ENCODE measurements at places on chromosomes 12 and 14.

DNA sequence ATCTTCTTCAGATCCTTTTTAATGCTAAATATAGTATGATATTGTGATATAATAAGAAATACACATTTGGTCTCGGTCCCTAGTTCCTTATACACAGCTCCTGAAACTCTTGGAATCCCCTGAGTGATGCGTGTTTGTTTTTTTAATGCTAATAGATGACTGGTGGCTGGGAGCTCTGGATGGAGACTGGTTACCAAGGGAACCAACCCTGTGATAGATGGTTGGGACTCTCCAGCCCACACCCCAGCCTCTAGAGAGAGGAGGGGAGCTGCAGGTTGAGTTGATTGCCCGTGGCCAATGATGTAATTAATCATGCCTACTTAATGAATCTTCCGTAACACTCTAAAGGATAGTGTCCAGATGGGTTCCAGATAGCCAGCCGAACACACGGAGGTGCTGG is 140.6 kb downstream of the FBXL14 start:
- no peak for DNase-seq

DNA sequence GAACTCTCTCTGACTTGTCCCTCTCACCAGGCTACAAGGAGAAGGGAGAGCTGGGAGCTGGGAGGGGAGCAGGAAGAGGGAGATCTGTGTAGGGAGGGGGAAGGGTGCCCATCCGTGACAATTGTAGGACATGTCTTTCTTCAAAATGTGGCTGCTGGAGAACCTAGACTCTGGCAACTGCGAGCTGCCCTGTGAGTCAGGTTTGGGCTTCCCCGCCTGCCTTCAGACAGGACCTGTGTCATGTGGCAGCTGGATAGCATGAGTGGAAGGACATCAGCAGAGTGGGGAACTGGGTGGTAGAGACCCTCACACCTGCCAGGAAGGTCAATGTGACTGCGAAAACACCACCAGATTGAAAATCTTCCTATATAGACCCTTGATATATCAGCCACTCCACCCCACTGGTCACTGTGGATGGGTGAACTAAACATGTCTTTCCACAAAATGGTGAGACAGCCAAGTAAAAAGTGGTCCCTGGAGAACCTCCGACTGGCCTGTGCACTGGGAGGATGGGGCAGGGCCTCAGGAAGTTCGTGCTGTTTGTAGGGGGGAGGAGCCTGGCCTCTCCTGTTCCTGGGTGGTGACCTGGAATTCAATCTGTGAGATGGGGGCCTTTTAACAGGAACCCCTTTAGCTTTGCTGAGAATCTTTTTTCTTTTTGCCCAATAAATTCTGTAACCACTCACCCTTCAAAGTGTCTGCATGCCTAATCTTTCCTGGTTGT is 62.2 kb upstream of the CAPRIN2 start:
- DNase-seq = no peak

GRCh38 chr12:76547526-76547925 is 12.0 kb downstream of the OSBPL8 start:
- no peak for DNase-seq

GRCh38 chr12:6426882-6427671 is 17.7 kb upstream of the CD27 start:
- peak; percentile 90 for DNase-seq

- DNase-seq = no peak
These were observed 8.6 kb downstream of the NACA start for GRCh38 chr12:56716458-56716857.

DNA sequence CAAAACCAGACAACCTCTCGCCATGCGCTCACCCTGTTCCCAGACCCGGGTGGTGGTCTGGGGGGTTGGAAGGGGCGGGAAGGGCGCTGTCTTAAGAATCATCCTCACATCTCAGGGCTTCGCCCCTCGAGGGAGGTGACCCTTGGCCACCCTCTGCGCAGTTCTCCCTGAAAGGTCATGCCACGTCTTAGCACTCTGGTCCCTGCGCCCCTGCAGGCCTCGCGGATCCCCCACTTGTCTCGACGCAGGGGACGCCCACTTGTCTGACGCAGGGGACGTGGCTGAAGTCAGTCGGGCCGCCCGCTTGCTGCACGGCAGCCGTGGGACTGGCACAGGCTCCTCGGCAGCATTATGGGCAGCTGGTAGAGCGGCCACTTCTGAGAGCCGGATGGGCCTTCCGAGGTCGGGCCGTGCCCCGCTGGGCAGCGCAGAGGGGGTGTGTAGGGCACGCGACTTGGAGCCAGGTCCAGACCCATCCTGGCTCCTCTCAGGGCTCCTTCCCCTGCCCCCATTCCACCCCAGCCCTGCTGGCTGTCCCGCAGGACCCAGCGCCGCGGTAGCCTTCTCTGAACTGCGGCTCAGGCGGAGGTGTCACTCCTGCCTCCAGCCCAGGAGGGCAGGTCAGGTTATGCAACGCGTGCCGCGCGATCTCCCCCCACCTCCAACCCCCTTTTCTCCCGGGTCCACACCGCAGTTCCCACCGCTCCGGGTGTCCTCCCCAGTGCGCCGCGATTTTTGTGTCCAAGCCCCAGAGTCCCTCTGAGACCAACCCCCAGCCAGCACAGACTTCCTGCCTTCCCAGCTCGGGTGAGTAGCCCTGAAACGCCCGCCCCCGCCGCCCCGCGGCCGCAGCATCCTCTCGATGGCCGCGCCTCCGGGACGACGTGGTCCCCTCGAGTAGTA is 40.9 kb upstream of the CAPRIN2 start:
- DNase-seq = peak; percentile 78

DNA sequence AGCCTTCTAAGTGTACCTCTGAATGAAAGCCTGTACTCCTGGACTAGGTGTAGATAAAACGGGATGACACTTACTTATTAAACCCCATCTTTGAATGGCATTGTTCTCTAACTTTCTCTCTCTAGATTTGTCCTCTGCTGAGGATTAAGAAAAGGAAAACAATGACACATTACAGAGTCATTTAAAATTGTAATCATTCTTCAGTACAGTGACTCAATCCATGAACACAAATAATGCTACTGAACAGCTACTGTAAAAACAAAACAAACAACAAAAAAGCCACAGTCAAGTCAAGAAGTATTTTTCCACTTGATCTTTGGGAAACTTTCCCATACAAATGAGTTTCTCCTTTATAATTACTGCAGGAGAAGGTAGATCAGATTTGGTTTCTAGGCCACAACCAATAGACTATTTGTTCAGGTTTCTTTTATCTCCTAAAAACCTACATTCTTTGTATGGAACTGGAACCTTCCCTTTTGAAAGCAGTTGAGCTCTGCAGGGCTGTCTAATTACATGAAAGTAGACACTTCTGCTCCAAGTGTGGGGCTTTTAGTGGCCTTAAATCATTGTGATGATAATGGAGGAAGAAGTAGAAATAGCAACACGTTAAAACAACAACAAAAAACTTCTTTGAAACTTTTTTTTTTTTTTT is 219.1 kb downstream of the ESR2 start:
- no peak for DNase-seq

DNA sequence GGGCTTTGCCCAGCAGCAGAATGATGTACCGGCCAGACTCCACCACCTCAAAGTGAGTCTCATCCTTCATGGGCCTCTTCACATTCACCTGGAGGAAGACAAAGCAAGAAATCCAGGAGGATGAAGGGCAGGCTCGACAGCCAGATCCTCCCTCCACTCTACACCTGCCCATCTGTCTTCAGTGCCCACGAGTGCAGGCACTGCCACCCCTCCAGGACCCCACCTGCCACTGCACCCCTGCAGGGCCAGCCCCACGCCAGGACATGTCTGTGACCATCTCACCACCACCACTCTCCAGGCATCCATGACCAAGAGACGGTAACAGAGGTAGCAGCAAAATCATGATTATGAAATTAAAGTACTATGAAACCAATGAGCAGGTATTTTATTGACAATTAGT is 84.3 kb upstream of the ANO2 start:
- DNase-seq = no peak

DNA sequence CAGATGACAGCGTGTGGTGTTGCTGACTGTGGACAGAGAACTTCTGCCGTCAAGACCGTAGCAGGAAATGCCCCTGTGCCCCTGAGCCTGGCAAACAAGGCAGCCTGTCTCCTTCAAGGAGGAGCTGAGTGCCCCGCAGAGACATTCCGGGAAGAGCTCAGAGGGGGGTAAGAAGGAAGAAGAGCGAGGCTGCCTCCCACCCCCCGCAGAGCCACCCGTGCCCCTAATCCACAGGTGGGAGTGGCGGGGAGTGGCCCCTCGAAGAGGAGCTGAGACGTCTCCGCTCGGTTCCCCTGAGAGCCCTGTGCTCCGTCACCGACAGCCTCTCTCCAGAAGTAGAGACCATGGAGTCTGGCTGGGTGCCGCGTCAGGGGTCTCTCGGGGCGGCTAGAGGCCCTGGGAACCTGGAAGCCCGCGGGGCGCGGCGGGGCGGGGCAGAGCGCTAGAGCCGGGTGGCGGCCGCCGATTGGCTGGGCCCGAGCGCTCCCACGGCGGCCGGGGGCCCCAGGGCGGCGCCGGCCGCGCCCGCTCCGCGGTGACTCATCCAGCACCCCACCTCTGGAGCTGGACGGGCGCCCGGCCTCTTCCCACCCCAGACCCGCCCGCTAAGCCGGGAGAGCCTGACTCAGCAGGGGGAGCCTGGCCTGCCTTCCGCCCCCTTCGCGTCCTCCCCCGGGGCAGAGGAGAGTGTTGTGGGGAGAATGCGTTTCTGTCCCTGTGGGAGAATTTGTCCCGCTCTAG is 25.2 kb upstream of the KRT78 start:
- DNase-seq = peak; percentile 54

DNA sequence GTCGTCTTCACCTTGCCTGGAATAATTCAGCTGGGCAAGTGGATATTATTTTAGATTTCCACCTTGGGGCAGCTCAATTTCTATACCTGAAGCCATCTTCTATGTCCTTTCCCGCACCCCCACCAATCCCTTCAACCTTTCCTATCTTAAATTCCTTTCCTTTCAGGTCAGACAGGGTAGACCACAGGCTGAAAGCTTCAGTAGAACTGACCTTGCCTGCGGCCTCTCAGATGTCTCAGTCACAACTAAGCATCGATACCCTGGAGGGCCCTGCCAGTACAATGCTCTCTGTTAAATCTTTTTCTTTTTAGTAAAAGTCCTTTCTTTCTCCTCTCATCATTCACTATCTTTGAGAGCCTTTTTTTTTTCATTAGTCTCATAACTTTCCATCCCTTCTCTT is 38.9 kb downstream of the SLC2A14 start:
- DNase-seq = no peak

GRCh38 chr12:44459569-44459968 is 416.5 kb downstream of the NELL2 start:
- no peak for DNase-seq

GRCh38 chr12:3236345-3237187 is 159.4 kb downstream of the TSPAN9 start:
- no peak for DNase-seq

DNA sequence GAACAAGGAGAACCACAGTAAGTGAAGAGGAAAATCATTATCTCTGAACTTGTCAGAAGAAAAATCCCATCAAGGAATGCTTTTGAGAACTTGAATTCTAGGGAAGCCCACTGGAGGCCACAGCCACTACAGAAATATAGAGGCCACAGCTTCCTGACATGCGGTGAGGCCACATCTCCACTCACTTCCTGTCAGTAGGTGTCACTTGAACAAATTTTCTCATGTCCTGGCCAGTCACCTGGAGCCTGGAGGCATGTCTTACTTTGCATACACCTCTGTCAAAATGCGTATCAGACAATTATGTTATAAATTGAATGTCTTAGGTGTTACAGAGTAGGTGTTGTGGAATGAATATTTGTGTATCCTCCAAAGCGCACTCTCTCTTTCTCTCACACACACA is 370.3 kb downstream of the DAD1 start:
- DNase-seq = no peak

DNA sequence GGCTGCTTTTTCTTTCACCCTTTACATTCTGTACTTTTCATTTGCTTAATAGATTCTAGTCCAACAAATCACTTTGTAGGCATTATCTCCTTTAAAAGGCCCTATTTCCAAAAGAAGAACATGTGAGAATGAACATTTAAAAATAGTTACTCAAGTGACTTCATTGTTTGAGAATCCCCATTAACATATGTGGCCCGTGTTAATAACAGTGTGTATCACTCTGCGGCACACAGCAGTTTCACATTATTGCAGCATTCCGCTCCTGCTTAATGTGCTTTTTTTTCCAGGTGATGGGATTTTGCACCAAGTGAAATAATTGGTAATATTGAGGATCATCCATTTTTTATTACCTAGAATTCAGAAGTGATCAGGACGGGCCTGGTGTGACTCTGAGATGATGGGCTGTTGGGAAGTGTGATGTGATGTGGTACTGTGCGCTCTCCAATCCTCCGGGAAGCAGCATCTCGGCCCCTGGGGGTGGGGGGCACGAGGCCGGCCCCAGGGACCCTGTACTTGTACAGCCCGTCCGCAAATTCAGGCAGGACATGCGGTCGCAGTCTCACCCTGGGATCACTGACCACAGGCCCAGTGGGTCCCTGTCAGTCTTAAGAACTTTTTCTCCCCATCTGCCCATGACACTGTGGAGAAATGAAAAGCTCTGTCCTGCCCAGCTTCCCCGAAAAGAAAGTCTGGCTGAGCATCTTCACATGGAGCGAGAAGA is 32.9 kb downstream of the SLC15A4 start:
- DNase-seq = no peak

DNA sequence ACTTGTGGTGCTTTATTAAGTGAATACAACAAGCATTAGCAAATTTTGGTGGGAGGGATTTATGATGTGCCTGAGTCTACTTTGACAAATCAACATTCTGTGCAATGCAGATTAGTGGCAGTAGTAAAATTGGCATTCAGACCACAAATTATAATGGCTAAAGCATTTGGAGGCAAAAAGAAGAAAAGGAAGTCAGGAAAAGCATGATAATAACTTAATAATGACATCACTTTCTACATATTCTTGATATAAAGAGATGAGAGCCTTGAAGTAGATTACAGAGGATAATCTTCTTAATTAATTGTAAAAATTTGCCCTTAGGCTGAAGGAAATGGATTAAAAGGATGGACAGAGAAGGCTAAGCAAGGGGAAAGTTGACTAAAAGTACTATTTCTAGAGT is 126.0 kb downstream of the SLC6A15 start:
- no peak for DNase-seq

DNA sequence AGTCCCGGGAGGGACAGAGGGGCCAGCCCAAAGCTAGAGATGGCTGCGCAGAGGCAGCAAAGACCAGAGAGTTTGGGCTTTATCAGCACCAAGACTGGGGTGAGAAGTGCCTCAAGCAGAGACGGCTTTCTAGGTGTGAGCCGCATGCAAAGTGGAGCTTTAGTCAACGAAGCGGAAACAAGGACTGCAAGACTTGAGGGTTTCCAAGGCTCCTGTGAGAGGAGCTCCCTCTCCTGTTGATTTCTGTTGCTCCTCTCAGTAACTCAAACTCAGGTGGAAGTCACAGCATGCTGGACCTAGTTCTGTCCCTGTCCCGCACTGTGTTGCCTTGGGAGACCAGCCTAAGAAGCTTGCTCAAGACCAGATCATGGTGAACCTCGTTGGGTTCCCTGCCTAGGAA is 327.8 kb downstream of the MED13L start:
- DNase-seq = no peak
